ENCODE measurements at places on chromosomes 13 and 19.

- DNase-seq, result no peak
Measured at GRCh38 chr13:59863621-59864020, 300.1 kb downstream of the DIAPH3 start.

DNA sequence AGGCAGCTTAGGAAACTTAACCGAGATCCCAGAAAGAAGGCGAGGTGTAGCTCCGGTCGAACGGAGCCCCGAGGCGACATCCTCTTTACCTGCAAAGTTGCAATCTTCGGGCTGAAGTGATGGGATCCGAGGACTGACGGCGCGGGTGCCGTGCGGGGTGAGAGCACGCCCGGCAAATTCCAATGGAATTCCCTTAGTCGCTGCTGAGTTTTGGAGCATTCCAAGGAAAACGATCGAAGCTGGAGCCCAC, 141 bp downstream of the TRPC4 start:
- DNase-seq, result no peak

GRCh38 chr13:40540328-40541044, 126.0 kb downstream of the FOXO1 start:
- no peak for DNase-seq

DNA sequence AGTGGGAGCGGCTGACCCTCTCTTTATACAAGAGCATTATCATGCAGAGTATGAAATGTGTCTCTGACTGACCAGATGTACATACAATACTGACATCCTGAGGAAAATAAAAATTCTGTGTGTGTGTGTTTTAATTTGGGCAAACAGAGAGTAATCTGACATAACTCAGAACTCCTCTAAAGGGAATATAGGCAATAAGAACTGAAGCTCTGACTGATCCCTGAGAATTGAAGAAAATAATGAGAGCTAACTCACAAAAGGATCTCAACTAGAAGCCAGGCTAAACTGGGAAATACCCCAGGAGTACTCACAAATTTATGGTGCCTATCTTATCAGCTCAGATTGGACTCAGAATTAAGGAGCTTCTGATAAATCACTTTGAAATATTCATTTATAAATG, 539.9 kb downstream of the OLFM4 start:
- no peak for DNase-seq

- DNase-seq, result no peak
Measured at GRCh38 chr13:72652681-72653080, 74.7 kb downstream of the MZT1 start.

- no peak for DNase-seq
Measured at GRCh38 chr19:18284712-18285360, 3.4 kb upstream of the JUND start.

DNA sequence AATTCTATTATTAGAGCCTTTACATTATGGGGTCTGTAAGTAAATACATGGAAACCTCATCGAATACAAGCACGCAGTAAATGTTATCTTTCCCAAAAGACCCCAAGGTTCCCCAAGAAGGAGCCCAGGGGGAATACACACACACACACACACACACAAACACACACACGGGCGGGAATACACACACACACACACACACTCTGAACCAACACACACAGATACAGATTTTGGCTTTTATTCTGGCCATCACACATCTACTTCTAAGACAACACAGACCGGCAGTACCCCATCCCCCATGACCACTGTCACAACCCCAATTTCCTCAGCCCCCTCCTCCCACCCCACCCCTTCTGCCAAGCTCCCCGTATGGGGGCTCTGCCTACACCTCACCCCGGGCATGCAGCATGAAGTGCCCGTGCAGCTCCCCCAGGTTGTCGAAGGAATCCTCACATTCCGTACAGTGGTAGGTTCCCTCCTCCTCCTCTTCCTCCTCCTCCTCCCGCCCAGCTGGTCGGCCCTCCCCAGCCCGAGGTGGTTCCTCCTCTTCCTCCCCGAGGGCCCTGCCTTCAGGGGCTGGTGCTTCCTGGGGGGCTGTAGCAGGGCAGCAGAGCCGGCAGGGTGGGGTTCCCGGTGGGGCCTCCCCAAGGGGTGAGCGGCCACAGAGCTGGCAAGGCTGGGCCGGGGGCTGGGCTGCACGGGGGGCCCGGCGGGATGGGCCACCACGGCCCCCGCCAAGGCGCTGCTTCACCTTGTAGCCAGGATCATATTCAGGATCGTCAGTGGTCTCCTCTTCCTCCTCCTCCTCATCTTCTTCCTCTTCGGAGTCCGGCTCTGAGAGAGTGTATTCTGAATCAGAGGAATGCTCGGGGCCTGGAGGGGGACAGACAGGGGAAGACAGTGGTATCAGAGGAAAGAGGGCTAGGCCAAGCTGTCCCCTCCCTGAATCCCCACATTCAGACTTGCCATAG, 4.4 kb upstream of the SRRM5 start:
- DNase-seq, result no peak

DNA sequence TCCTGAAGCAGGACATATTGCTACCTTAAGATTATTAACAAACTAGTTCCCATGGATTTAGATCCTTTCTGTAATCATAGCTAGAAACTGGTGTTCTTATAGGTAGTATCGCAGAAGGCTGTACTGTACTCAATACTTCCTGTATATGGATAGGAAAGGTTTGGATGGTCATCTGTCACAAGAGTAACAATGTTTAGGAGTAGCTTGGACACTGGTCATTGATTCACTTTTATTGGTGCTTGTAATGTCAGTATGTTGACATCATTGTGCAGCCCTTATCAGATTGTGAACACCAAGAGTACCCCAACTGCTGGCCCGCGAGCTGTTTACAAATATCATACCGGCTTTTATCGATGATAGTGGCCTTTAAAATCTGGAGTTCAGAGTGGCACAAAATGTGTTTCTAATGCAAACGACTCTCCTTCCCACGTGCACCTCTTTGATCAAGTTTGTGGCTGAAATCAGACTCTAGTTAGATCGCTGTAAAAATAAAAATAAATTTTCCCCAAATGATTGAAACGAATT, 605 bp upstream of the CDK8 start:
- DNase-seq, result no peak

DNA sequence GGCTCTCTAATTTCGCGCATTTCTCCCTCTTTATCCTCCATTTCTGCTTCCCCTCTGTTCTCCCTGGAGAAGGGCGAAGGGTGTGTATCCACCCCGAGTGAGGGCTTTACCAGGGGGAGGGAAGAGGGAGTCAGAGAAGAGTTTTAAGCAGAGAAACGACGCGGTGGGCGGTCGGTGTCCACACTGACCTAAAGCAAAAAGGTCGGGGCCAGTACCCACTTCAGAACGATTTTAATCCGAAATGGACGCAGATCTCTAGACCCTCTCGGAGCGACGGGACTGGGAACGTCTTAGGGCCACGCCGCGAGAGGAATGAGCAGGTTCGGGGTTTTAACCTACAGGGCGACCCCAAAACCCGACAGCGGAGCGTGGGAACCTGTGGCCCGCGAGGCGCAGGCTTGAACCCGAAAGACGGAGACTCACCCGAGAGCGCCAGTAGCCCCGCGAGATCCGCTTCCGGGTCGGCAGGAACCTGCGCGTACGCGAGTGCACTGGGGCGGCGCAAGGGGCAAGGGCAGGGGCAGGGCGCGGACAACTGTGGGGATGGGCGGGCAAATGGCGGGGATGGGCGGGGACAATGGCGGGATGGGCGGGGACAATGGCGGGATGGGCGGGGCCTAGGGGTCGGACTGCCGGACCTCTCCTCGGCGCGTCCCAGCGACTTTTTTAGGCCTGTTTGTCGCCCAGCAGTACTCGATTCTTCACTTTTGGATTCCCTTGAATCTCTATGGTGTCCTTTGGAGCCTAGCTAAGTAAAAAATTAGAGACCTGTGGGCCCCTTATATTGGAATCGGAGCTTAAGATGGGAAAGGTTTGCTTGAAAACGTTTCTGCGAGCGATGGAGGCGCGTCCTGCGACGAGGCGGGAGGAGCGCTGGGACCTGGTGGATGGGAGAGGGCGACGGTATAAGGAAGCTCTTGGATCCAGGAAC, at the start of gene ZNF677:
TSS of gene ZNF677 (minus strand) at position 463 of the 931 bp plus-strand sequence. CDS start 3,323 bp downstream, outside the sequence.
- DNase-seq, result peak; percentile 41

DNA sequence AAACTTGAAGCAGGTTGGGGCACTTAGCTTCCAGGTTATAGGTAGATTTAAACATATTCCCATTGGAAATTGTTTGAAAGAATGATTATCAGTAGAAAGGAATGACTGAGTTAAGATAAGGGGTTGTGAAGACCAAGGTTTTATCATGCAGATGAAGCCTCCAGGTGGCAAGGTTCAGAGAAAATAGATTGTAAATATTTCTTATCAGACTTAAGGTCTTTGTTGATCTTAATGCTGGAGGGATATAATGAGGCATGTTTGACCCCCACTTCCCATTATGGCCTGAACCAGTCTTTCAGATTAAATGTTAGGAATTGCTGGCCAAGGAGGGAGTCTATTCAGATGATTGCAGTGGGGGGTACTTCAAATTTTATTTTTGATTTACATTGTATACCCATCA, 1486.5 kb upstream of the PRR20A start:
- DNase-seq, result no peak

DNA sequence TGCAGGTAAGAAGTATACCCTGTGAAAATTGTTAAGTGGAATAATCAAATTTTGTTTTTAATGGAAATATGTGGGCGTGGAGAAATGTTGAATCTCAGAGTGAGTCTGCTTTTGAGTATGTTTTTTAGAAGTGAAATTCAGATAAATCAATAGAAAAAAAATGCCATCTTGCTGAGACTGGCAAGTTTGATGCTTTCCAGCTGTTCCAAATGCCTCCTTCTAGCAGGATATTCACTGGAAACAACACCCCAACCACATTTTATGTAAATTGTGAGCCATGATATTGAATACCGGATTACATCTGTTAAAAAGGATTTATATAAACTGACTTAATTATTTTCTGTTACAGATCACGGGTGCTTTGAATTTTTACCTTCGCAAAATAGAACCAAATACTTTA, 115.4 kb downstream of the ITGBL1 start:
- no peak for DNase-seq

GRCh38 chr19:21912654-21913053, 76.7 kb upstream of the ZNF43 start:
- no peak for DNase-seq

DNA sequence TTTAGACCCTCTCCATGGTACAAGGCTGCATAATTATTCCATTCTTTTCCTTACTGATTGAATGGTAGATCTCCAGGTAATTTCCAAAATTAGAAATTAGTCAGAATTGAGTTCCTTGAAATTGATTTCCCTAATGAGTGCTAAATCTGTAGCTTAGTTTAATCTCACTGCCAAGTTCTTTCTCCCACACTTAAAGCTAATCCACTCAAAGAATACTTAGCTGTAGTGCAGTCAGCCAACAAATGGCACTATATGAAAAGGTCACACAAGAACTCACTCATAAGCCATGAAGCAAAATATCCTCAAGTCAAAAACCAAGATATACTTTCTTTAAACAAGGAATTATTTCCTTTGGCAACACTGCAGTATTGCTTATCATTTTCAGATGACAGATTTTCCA, 62.0 kb downstream of the XPO4 start:
- no peak for DNase-seq

DNA sequence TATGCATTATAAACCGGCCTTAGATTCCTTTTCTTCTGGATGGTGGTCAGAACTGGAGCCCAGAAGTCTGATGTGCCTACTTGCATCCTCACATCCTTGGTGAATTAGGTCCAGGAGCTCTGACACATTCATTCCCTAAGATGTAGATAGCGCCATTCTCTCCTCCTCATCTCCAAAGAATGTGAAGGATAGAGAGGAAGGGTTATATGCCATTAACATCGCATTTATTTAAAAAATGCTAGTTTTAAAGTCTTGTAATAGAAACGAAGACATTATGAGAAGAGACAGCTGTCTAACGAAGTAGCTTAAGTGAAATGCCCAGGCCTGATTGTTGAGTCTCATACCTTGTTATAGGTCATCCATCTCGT, 9.7 kb downstream of the MBNL2 start:
- no peak for DNase-seq

DNA sequence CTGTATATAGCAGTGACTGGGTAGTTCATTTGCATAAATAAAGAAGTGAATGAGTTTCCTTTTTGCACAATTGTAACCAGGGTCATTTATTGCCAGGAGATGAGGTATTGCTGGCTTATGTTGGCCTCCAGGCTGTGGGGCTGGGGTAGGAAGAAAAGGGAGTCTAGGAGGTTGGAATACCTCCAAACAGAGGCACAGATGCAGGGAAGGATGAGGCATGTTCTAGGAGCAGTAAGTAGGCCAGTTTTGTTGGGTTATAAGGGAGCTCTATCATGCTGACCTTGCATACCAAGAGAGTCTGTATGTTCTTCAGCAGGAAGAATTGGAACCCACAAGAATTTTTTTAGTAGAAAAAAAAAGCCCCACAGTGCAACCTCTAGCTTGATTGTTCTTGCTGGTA, 17.2 kb upstream of the CYSLTR2 start:
- DNase-seq, result no peak

DNA sequence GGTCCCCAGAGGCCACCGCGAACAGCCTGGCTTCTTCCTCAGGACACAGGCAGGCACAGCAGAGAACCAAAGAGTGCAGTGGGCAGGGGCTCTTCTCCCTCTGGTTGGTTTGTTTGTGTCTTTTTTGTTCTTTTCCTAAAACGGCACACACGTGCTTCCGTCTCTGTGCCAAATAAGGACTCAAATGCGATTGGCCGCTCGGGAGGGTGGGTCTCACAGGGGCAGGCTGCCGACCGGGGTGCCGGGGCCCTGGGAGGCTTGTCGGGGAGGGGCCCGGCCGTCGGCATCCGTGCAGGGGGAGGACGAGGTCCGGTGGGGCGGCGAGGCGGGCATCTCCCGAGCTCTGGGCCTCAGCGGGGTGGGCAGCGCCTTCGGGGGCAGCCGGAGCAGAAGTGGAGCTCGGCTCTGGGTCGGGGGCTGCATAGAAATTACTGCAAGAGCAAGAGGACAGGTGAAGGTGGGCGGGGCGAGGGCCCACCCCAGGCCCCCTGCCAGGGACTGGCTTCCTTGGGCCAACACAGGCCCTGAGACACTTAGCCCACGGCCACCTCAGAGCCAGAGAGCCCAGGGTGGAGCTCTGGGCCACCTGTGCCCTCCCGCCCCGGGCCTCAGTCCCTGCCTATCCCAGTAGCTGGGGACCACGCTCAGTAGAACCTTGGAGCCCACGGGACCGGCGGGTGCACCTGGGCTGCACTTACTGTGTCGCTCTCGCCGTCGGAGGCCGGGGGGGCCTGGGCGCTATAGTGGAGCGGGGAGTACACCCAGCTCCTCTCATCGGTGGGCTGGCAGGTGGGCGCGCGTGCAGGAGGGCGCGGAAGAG, 6.4 kb upstream of the CACTIN start:
- DNase-seq, result no peak

- DNase-seq, result no peak
Measured at GRCh38 chr19:57317503-57317902, 2.8 kb upstream of the ZNF543 start.

DNA sequence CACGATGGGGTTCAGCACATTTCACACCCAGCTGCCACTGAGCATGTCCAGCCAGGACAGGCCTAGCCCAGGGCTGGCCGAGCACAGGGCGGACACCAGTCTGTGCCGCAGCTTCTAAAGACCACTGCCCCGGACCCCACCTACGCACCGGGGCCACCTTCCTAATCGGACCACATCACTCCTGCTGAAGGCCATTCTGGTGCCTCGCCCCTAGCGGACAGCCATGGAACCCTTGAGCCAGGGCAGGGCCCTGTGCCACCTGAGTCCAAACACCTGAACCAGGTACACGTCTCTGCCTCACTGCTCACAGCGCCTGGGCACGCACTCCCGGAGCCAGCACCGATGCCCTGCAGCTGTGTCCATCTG, 8.4 kb upstream of the C13orf46 start:
- DNase-seq, result no peak
